ENCODE measurements at places on chromosomes 6 and 20.
A peak's percentile ranks its signal among the peaks of the same experiment; 100 is the strongest.

GRCh38 chr20:48621376-48622078 is 206.3 kb downstream of the PREX1 start:
- peak; percentile 6 for DNase-seq

DNA sequence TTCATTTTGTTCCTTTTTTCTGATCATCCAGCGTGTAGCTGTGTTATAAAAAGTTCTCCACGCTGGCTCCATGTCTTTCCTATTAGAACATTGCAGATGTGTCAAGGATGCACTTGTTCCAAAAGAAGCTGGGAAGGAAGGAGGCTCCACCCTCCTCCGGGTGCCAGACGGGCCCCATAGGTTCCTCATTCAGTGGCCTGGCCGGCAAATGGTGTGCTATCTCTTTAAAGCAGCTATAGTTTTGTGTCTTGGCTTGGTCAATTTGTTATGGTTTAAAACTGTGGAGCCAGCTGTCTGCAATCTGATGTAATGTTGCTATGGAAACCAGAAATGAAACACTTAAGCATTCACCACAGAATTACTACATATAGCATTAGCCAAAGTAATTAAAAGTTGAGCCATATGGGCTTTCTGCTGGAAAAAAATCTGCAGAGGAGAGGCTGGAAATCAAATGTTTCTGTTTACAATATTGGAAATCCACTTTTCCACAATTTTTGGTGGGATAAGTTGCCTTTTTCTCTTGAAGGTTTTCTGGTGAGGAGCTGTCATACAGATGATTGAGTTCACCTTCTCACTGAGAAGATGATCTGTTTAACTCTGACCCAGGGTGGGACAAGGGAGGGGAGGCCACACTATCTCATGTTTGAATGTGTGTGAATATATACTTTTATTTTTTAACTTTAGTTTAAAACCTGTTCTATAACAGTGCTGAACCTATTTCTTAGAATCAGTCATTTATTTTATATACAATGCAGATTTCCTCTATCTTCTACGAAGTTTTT is 167.4 kb downstream of the SASH1 start:
- no peak for DNase-seq

- no peak for DNase-seq
Measured at GRCh38 chr20:17681726-17682102, 328 bp downstream of the RRBP1 start.

- DNase-seq: no peak
Measured at GRCh38 chr6:134421501-134421900, 103.6 kb upstream of the SGK1 start.

DNA sequence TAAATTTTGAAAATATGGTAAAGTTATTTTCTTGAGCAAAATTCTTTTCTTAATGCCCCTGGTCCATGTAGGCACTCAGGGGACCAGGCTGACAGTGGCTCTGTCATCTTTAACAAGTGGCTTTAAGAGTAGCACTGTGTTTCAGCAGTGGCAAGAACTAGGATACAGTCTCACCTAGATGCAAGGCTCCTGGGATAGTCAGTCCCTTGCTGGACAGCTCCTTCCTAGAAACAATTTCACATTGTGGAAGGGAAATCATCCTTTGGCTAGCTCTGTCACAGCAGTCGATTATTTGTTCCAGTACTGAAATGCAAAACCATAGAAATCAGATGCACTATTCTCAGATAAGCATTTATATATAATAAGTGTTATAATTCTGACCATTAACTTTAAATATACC is 175.4 kb upstream of the KCNQ5 start:
- no peak for DNase-seq

DNA sequence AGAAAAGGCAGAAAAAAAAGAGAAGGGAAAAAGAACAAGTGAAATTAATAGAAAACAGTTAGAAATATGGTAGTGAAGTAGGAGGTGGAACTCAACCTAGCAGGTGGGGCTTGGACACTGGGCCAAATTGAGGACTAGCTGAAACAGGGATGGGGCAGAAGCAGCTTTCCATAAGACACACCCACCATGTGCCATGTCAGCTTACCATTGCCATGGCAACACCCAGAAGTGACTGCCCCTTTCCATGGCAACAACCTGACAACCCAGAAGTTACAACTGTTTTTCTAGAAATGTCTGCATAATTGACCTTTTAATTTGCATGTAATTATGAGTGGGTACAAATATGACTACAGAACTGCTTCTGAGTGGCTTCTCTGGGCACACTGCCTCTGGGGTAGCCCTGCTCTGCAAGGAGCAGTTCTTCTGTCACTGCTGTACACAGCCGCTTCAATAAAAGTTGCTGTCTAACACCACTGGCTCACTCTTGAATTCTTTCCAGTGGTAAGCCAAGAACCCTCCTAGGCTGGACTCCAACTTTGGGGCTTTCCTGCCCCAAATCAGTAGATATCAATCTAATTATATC is 35.9 kb upstream of the SLC24A3 start:
- no peak for DNase-seq

- no peak for DNase-seq
Measured at GRCh38 chr6:6624269-6624990, 35.9 kb downstream of the LY86 start.

DNA sequence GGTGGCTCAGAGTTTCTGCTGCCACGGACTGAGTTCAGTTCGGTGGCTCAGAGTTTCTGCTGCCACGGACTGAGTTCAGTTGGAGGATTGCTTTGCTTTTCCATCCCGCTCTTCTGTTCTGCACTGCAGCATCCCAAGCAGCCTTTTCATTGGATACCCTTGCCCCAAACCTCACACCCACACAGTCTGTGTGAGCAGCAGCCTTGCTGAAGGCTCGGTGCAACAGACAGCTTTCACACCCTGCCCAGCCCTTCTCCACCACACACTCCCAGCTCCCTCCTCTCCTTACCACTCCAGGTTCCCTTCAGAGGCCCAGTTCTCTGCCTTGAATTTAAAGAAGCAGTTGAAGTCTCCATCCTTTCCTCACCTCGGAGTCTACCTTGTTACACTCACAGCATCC is 52.5 kb upstream of the CHD6 start:
- no peak for DNase-seq

DNA sequence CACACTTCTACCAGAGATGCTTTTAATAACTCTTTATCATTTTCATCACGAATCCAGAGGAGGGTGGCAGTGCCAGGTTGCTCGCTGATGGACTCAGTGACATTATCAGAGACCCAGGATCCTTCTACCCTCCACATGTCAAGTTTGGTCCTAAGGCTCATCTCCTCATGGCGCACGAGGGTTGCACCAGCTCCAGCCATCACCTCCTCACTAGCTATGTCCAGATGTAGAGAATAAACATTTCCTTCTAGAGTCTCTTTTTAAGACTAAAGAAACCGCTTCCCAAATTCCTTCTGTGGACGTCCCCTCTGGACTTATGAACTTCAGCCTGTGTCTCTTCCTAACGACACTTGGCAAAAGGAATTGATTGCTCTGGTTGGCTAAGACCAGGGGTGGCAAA is 178.7 kb downstream of the BMP7 start:
- no peak for DNase-seq

- DNase-seq: no peak
Measured at GRCh38 chr6:152943260-152943897, 39.5 kb downstream of the FBXO5 start.

DNA sequence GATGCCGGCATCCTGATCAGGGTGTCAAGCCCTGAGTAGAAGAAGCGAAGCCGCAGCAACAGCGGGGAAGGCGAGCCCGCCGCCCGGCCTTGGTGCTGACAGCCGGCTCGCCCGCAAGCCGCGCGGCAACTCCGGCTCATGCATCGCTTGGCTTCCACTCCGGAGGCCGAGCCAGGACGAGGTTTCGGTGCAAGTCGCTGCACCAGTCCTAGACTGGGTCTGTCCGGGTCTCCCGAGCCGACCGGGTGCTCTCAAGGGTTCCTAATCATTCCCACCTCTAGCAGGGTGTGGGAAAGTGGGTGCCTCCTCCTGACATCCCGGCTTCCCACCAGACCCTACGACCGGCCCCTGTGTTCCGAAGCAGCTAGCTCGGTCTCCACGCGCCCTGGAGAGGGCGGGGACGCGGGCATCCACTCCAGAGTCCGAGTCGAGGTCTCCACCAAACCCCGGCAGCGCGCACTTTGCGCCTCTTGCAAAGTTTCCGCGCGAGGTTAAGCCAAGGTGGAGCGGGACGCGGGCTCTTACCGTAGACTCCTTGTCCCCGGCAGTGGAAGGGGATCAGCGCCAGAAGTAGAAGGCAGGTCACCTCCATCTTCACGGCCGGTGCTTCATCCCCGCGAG is 1.4 kb downstream of the MDGA1 start:
- DNase-seq: peak; percentile 3

DNA sequence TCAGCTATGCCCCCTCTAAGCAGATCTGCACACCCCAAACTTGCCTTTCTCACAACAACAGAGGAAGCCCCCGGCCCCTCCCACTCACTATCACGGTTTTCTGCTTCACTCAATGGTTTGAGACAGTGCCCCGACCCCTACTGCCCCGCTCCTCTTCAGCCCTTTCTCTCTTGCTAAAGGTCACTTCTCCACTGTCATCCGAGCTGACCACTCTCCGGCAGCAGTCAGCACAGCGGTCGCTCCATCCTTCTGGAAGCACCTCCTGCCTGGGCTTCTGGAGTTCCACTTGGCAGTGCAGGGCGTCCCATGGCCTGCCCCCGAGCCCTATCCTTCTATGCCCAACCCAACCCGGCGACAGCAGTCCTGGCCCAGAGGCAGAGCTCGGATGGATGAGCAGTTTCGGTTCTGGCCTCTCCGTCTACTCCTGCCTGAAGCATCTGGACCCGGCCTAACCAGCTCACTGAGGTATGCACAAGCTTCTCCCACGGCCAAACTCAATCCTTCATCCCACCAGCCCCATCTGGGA is 4.1 kb downstream of the CTSZ start:
- DNase-seq: no peak

- DNase-seq: no peak
Measured at GRCh38 chr20:38706509-38706908, 17.8 kb upstream of the SLC32A1 start.

- no peak for DNase-seq
Measured at GRCh38 chr6:160238761-160239751, 19.6 kb downstream of the SLC22A2 start.

GRCh38 chr6:10580570-10580969 is 59.4 kb downstream of the GCNT2 start:
- DNase-seq: no peak

- peak; percentile 37 for DNase-seq
Measured at GRCh38 chr6:144305985-144306384, 20.9 kb downstream of the UTRN start.

DNA sequence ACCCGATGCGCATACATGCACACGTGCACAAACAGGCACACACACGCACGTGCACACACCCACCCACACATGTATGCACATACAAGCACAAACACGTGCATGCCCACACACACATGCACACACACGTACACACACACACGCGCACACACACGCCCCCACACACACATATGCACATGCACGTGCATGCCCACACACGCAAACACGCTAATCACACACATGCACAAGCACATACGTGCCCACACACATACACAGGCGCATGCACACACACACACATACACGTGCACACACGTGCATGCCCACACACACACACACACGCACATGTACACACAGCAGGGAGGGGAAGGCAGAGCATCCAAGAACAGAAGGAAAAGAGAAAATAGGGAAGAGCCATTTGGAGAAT is 26.8 kb upstream of the CHRNA4 start:
- no peak for DNase-seq

DNA sequence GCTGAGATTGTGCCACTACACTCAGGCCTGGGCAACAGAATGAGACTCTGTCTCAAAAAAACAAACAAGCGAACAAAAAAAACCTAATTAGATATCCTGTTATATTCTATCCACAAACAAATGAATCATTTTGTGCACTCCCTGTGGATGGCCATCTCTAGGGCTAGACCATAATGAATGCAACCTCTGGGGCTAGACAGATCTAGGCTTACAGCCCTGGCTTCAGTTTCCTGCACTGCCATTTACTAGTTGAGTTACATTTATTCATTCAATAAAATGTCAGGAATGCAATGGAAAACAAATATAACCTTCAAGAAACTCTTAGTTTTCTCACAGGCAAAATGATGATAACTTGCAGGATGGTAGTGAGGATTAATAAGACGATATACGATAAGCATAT is 6.6 kb upstream of the RNF8 start:
- DNase-seq: no peak

DNA sequence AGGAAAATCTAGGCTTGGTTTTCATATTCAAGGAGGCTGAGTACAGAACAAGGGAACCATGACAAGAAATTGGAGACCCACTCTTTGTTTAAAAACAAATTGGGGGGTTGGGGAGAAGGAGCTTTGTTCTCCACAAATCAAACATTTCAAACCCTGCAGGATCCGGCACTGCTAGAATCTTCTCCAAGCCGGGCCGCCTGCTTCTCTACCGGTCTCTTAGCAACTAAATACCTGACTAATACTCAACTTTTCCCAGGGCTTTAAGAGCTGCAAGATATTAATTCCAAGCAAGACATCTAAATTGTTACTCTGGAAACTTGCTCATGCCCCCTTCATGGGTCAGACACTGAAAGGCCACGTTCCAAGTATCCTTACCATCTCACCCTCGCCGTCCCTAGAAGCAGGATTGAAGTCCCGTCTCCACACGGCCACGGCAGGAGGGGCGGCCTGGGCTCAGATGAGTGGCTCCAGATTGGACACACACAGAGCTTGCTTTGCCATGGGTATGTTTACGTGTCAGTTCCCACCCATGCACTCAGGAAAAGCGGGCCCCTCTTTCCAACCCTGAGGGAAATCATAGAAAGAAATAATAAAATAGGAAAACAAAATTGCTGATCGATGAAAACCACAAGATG is 126.4 kb upstream of the CDH4 start:
- no peak for DNase-seq

GRCh38 chr6:137798846-137799245 is 68.2 kb upstream of the TNFAIP3 start:
- peak; percentile 60 for DNase-seq

DNA sequence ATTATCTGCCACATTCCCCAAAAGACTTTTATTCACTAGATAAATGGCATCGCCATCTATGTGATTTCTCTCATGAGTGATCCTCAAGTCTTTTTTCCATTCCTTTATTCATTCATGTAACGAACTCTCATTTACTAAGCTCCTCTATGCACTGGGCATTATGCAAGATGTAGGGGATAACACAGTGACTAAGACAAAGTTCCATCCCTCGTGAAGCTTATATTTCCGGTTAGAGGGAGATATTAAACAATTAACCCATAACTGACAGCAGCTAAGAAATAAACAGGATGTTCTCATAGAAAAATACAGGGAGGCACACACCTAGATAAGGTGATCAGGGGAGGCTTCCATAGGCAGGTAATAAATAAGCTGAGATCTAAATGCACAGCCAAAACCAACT is 17.2 kb upstream of the PREX1 start:
- no peak for DNase-seq

- no peak for DNase-seq
Measured at GRCh38 chr6:78243519-78243918, 590.7 kb downstream of the MEI4 start.

DNA sequence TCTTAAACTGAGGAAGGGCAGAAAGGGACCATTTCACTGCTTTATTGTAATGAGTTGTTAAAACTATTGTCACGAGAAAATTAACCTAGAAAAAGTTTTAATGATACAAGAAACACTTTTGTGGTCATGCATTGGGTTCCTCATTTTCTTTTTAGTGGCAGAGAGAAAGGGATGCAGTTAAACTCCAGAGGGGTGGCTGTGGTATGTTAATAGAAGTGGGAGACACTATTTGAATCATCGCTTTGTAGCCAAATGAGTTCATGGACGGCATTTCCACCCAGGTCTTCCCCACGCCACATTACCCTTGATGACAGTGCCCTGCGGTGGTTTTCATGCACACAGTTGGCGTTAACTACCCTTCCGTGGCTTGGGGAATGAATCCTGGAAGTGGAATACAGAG is 235.6 kb downstream of the PLCB1 start:
- no peak for DNase-seq

GRCh38 chr20:44785768-44786167 is 24.6 kb downstream of the RIMS4 start:
- DNase-seq: no peak

All from CD4-positive, alpha-beta T cell treated with Interleukin-15 for 4 hours (primary cell).